ENCODE measurements at places on chromosomes 2 and 18.

GRCh38 chr2:197577446-197577845 is 61.6 kb downstream of the MOB4 start:
- DNase-seq = no peak

DNA sequence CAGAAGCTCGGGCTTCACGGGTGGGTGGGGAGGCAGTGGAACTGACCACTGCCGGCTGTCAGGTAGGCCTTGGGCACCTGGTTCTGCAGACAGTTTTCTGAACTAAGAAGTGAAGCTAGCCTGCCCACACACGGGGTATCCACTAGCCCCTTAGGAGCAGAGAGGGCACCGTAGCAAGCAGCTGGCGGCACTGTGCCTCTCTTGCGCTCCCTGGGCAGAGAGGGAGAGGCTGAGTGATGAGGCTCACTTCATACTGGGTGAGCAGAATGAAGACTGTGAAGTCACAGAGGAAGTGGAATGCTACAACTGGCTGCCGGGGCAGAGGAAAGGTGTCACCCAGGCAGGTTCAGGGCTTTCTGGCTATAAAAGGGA is 753 bp downstream of the ITPRIPL1 start:
- DNase-seq = no peak

DNA sequence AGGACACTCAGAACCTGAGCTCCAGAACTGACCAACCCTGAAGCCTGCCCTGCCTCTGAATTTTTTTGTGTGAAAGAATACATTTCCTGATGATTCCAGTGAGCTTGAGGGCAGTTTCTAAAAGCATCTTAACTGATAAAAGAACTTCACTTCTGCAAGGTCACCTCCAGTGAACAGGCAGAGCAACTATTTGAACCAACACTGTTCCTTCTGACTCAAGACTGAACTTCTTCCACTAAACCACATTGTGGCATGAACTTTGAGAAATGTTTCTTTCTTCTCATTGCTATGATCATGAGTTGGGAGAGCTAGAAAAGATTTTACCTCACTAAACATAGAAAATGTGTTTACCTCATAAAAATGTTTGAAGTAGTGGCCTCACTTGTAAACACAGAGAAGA is 83.8 kb upstream of the SERTAD2 start:
- peak; percentile 52 for DNase-seq

GRCh38 chr2:2577407-2577831 is 246.3 kb upstream of the MYT1L start:
- peak; percentile 1 for DNase-seq

GRCh38 chr2:120036145-120036544 is 23.3 kb downstream of the EPB41L5 start:
- DNase-seq = no peak

GRCh38 chr2:147843391-147843863 is 1.4 kb upstream of the ACVR2A start:
- DNase-seq = no peak

GRCh38 chr2:103028181-103028580 is 266.4 kb downstream of the TMEM182 start:
- no peak for DNase-seq

- peak; percentile 94 for DNase-seq
Observed at GRCh38 chr2:43059183-43059897, 167.1 kb downstream of the ZFP36L2 start.

- no peak for DNase-seq
Observed at GRCh38 chr2:14543284-14543683, 89.2 kb upstream of the LRATD1 start.

DNA sequence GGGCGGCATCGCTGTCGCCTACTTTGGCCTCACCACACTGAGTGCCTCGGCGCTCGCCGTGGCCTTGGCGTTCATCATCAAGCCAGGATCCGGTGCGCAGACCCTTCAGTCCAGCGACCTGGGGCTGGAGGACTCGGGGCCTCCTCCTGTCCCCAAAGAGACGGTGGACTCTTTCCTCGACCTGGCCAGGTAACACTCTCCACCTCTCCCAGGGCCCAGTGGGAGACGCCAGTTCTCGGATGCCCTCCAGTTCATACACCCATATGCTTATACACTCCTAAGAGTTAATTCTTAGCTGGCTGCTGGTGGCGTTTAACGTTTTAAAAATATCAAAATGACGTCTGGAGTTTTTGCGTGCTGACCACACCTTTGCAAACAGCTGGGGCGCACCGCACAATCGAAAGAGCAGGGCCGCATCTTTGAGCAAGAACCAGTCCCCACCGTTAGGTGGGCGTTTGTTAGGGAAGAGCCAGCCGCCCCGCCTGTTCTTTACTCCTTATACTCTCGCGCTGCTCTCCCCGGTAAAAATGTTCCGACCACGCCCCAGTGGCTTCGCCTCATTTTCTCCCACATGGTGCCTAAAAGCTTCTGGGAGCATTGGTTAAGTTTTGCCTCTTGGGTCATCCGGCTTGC is 899 bp downstream of the SLC1A4 start:
- peak; percentile 72 for DNase-seq

DNA sequence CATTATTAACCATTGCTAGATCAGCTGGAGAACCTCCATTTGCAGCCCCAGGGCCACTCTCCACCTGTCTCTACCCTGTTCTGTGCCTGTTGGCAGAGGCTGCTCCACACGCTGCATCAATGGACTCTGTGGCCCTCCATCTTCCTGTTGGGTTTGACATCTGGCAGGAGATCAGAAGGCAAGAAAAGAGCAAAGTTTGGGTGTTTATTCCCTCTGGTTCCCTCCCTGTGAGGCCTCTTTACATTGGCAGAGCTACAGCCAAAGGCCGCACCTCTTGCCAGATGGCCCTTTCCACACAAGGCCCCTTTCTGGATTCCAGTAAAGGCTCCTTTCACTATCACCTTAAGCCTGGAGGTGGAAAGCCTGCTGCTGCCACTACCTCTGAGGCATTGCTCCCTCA is 110.9 kb upstream of the RND3 start:
- DNase-seq = no peak

- peak; percentile 79 for DNase-seq
Observed at GRCh38 chr2:119240311-119241204, 16.9 kb downstream of the STEAP3 start.

DNA sequence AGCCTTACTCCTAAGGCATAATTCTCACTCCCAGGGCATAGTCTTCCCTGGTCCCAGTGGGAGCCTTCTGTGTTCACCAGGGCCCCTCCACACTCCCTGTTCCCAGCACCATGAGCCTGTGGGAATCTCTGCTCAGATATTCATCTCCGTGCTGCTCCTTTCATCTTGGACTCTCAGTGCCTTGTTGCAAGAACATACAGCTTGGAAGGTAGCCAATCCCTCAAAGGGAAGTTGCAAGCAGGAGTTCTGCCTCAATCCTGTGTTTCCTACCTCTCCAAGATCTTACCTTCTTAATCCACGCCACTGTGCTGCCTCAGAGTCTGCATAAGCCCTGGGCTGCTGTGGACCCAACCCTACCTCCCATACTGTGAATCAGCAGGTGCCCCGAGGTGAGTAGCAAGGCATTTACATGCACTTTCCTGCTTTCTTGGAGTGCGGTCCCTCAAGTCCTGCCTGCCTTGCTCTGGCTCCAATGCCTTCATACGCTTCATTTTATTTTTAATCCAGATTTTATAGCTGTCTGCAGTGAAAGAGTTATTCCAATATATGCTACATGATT is 413.8 kb upstream of the RAB6C start:
- no peak for DNase-seq

- DNase-seq = no peak
Observed at GRCh38 chr18:49926106-49926745, 112.9 kb upstream of the ACAA2 start.

- peak; percentile 77 for DNase-seq
Observed at GRCh38 chr2:230758566-230759480, 46.2 kb downstream of the CAB39 start.

GRCh38 chr18:79546781-79547272 is 132.8 kb upstream of the CTDP1 start:
- no peak for DNase-seq

DNA sequence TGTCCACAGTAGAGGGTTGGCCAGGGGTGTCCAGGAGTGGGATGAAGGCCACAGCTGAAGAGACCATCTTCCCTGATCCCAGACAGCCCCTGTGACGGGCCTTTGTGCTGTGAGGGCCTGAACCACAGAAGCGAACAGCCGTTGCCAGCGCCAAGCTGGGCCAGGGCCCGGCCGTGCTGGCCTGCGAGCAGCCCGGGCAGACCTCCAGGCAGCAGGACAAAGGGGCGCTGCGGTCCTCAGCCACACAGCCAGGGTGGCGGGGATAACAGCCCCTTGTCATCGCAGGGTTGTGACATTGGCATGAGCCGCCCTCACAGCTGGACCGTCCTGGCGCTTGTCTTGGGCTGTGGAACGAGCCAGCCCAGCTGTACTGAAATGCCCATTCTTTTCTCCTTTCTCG is 161.1 kb downstream of the FAM210A start:
- no peak for DNase-seq

DNA sequence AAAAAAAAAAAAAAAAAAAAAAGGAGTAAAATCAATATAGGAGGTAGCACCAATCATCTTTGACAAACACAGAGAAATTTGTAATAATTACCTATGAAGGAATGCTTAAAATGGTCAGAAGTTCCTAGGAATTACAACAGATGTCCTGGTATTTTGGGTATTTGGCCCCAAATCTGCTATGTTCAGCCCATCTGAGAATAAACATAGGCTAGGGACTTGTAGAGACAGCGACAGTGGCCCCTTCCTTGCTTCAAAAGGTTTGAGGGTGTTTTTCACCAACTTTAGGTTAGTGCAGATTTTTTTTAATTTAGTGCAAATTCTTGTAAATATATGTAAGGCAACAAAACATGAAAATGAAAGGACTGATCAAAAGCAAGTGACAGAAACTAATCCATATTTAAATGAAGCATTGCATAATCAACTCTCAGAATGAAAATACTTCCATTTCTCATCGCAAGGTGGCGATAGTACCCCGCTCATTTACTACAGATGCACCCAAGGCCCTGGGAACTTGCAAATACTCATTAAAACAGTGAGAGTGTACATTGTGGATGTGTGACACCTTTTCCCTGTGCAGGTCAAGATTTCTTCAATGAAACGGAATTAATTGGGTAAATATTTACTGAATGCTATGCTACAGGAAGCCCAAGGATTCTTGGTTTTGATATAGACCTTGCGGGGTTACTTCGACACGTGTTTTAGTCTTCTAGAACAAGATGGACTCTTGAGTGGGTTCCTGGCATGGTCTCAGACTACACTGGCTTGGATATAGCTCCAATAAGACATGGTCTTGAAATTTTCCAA is 44.6 kb downstream of the FAM124B start:
- DNase-seq = peak; percentile 74

- peak; percentile 2 for DNase-seq
Observed at GRCh38 chr2:21372654-21373053, 248.9 kb downstream of the TDRD15 start.

DNA sequence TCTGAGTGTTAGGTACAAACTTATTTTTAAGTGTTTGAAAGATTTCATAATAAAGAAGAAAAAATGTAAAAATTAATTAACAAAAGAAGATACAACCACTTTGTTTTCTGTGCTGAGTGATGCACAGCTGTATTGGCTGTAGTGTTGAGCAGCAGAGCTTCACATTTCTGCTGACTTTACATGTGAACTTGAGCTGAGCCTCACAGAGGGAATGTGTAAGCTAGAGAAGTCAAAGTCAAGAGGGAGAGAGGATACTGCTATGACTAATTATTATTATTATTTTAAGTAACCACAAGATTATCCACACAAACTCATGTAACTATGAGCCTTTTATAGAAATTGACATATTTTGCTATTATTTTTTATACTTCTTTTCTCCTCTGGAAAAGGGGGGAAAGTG is 159.1 kb upstream of the ZSWIM2 start:
- peak; percentile 49 for DNase-seq

- no peak for DNase-seq
Observed at GRCh38 chr2:123528996-123529707, 495.9 kb upstream of the CNTNAP5 start.

GRCh38 chr2:28063492-28063962 is 173.0 kb downstream of the BABAM2 start:
- peak; percentile 42 for DNase-seq

GRCh38 chr2:110674620-110675555 is 3.0 kb downstream of the BUB1 start:
- peak; percentile 54 for DNase-seq

DNA sequence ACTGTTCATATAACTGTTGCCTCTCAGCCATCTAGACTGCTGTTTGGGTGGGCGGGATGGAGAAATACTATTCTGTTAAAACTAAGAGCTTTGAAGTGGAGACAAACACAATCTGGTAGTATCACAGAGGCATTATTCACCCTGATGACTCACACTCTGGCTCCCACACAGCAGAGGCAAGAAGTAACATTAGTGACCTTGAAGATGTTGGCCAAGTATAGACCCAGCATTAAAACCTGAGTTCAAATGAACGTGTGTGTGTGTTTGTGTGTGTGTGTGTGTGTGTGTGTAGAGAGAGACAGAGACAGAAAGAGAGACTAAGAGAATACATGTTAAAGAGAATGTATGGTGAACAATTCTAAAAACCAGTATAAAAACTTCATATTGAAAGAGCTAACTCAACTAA is 22.5 kb upstream of the ACVR1 start:
- DNase-seq = peak; percentile 84

- DNase-seq = no peak
Observed at GRCh38 chr2:200445284-200445683, 64.6 kb downstream of the KCTD18 start.

Measured in GM23248 (cell line).